ENCODE measurements at places on chromosomes 5 and 9. TPM values are rescaled to one million over a fixed set of nuclear protein-coding genes. Genes with fewer than 3 reads are reported as not detected.

The F2RL2 gene
- 58.7 TPM for total RNA-seq

The ACOT12 gene
- total RNA-seq = not detected

The OXCT1 gene
- total RNA-seq = 24.9 TPM

The HAPLN1 gene
- 0.76 TPM for total RNA-seq

The SLC36A2 gene
- not detected for total RNA-seq

The PCDHB10 gene
- 0.89 TPM for total RNA-seq

The MRNIP gene
- 17.5 TPM for total RNA-seq

The OR1J2 gene
- not detected for total RNA-seq

The BNIP1 gene
- 10.4 TPM for total RNA-seq

The ENHO gene
- total RNA-seq = not detected
